ENCODE measurements at places on chromosomes 1 and 21.

DNA sequence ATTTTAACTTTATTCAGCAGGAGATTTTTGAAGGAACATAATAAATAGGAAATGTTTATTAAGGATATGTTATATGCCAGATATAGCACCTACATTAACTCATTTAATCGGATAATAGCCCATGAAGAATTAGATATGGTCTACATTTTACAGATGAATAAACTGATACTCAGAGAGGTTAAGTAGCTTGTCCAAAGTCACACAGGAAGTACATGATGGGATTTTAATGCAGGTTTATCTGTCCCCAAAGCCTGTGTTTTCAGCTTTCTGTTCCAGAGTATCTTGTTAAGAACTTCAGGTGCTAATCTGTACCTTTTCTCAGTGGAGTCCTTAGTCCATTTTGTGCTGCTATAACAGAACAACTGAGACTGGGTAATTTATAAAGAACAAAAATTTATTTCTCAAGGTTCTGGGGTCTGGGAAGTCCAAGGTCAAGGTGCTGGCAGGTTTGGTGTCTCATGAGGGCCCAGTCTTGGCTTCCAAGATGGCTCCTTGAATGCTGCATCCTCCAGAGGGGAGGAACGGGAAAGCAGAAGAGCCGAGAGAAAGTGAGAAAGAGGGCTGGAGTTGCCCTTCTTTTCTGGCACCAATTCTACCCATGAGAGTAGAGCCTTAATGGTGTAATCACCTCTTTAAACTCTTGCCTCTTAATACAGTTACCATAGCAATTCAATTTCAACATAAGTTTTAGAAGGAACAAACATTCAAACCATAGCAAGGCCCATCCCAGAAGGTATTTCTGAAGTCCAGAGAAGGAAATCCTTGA lies 17.3 kb downstream of the C1orf21 start:
- no peak for DNase-seq

DNA sequence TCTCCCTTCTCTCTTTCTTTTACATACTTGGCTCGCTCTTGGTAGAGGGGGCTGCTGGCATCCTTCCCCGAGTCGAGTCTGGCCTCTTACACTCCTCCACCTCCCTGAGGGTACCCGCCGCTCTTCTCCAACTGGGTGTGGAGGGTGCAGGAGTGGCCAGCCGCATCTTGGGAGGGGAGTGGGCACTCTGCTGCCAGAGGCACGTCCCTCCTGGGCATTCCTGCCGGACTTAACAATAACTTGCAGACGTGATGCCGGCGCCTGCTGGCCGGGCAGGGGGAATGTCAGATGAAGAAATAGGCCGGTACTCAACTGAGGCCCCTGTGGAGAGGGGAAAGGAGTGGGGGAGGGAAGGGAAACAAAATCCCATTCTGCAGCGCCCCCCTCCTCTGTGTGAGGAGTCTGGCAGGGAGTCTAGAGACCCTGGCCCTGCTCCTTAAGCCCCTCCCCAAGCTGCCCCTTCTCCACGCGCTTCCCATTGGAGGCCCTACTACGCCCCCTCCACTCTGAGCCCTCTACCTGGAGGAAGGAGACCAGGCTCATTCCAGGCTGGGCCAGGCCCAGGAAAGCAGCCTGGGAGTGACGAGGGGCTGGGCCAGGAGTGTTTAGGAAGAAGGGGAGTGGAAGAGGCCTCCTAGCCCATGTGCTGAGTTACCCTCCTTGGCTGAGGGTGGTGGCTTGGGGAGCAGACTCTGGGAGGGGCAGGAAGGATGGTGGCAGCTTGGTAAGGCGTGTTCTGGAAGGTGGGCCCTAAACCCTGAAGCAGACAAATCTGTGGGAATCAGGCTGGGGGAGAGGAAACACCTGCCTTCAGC lies 1.8 kb downstream of the ATP2B4 start:
- DNase-seq, result no peak

DNA sequence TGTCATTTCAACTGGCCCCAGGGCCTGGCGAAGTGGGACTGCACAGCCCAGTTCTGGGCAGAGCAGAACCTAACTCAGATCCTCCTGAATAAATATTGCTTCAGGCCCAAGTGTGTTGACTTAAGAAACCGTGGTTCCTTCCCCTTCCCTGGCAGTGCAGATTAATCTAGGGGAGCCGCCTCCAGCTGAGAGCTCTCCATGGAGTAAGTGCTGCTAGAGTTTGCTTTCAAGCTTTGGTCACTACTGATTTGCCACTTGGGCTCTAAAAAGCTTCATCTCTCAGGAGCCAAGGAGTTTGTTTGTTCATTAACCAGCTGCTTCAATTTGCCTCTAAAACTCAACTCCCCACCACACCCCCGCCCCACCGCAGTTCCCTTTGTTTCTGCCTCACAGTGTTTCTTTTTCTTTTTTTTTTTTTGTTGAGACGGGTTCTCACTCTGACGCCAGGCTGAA lies 112.1 kb downstream of the DTL start:
- no peak for DNase-seq

GRCh38 chr1:90133133-90133532 lies 138.2 kb downstream of the ZNF326 start:
- DNase-seq, result no peak

GRCh38 chr1:3192825-3193224 lies 123.8 kb downstream of the PRDM16 start:
- DNase-seq, result no peak

GRCh38 chr1:118147522-118147921 lies 37.5 kb downstream of the SPAG17 start:
- peak; percentile 75 for DNase-seq

- no peak for DNase-seq
Observed at GRCh38 chr1:237229333-237229732, 187.3 kb downstream of the RYR2 start.

DNA sequence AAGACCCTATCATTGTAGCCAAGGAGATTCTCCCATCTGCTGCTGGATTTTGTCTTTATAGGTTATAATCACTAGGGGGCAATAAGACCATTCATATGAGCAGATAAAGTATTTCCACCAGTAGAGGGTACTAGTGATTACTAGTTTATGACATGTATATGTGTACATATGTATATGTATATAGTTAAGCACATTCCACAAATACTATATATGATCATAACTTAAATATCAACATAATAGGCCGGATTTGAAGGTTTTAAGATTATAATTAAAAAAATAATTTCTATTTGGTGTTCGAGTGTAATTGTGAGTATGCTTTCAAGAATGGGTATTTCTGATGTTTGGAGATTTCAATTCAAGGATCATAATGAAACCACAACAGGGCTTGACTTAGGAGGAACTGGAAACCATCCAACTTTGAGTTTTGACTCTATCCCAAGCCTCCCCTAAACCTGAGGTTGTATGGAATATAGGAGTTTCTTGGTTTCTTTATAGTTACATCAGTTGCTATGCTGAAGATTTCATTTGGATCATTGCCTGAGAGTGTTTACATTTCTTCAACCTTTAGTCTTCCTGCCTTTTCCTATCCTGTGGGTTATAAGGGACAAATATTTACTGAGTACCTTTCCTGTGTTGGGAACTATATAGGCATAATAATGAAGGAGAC lies 16.9 kb downstream of the TCEANC2 start:
- no peak for DNase-seq

- no peak for DNase-seq
Observed at GRCh38 chr1:232667778-232668165, 37.8 kb upstream of the SIPA1L2 start.

DNA sequence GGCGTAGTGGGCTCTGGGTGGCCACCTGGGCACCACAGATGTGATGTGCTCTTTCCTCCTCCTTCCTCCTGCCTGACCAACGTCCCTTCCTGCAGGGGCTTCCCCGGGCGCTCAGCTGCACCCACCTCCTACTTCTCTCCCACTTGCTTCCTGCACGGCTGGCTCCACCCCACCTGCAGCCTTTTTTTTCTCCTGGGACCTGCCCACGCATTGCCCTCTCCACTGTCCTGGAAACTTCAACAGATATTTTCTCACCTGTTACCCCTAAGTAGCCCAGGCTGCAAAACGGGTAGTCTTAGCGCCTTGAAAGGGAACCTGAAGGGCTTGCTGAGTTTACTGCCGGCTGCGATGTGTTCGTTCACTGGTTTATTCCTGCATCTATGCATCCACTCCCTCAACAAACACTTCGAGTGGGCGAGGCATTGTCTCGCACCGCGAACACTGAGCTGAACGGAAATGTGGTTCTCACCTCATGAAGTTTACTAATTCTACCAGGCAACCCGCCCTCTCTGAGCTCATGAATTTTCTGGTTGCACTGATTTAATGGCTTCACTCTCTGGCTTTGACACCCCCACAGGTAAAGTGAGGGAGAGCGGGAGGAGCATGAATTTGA lies 23.6 kb downstream of the ZBTB18 start:
- no peak for DNase-seq

GRCh38 chr1:209421978-209422680 lies 161.4 kb upstream of the CAMK1G start:
- DNase-seq, result no peak

GRCh38 chr1:211339631-211340041 lies 13.0 kb downstream of the TRAF5 start:
- DNase-seq, result no peak

GRCh38 chr1:61202854-61203598 lies 120.7 kb downstream of the NFIA start:
- no peak for DNase-seq

GRCh38 chr1:115241309-115241708 lies 96.7 kb downstream of the NGF start:
- no peak for DNase-seq

GRCh38 chr1:10727751-10728232 lies 68.7 kb downstream of the CASZ1 start:
- no peak for DNase-seq

GRCh38 chr1:80882553-80882952 lies 918.2 kb upstream of the ADGRL2 start:
- DNase-seq, result no peak

DNA sequence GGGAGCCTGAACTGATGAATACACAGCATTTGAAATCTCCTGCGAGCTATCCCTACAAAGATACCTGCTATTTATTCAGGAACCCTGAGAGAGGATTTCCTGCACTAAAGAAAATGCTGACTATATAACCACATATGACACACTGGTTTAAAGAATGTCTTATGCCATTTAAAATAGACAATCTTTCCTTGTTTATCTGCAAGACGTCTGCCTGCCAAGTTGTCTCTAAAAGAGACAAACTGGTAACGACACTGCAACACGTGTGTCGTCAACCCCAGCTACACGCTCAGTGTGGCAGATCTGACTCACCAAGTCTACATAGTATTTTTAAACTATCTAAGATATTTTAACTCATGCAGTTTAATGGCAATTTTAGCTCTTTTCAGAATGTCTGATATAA lies 42.7 kb downstream of the APP start:
- no peak for DNase-seq

GRCh38 chr1:248926401-248927182 lies 20.6 kb downstream of the PGBD2 start:
- DNase-seq, result peak; percentile 23

DNA sequence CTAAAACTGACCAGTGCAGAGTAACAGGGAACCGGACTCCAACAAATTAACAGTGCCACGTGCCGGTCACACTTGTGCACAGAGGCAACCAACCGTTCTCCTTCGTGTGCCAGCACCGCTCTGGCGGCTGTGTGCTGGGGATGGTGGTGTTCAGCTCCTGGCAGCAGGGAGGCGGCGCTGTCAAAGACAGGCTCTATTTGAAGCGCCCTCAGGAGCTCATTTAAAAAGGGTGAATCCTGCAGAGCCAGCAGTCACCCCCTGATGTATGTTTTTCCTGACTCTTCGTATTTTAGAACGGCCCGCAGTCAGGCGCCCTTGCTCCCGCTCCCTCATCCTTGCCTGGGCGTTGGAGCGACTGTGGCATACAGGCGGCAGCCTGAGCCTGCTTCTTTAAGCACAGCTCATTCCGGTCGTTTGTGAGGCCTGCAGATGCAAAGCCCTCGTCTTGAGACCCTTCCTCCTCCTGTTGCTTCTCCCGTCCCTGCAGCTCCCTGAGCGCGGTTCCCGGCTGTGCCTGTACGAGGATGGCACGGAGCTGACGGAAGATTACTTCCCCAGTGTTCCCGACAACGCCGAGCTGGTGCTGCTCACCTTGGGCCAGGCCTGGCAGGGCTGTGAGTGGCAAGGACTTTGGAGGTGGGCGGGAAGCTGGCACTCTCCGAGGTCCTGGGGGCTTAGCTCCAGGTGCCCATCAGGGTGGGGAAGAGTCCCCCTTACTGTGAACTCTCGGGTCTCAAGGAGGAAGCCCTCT lies 1.1 kb downstream of the DFFB start:
- DNase-seq, result no peak

DNA sequence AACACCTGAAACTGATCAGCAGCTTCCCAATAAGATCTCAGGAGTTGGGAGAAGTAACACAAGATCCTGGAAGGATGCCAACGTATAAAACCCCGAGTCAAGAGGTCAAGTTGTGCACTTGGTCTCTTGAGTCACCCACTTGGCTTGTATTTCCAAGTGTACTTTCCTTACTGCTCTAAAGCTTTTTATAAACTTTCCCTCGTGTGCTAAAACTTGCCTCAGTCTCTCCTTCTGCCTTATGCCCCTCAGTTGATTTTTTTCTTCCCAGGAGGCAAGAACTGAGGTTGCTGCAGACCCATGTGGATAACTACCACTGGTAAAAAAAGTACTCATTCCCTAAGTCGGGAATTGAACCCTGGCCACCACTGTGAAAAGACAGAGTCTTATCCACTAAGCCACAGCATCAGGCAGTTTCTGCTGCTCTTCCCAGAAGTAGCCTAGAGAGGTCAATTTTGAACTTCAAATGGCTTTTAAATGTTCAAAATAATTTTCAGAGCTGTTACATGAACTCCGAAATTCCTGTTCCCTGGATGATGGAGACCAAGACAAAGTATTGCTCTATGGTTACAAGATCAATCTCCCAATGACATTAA lies 28.9 kb downstream of the ITLN2 start:
- no peak for DNase-seq

DNA sequence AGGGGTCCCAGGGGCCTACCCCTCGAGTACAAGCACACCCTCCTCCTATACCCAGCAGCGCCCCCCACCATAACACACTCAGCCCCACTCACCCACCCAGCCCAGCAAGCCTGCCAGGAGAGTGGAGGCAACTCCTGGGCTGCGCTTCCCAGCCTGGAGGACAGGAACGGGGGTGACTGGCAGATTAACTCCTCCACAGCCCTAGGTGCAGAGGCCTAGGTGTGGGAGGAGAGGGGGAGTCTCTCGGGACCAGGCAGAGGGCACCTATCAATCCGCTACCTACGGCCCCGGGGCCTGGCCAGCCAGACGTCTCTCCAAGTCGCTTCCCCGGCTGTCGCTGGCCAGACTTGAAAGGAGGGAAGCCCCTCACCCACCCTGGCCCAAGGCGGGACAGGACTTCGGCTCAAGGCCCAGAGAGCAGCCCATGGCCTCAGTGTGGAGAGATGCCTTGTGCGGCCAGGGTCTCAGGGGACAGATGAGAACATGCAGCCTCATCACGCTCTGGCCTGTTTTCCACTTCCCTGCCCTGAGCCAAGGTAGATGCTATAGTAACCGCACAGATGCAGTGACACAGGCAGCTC lies 24.9 kb downstream of the MATN1 start:
- DNase-seq, result no peak

DNA sequence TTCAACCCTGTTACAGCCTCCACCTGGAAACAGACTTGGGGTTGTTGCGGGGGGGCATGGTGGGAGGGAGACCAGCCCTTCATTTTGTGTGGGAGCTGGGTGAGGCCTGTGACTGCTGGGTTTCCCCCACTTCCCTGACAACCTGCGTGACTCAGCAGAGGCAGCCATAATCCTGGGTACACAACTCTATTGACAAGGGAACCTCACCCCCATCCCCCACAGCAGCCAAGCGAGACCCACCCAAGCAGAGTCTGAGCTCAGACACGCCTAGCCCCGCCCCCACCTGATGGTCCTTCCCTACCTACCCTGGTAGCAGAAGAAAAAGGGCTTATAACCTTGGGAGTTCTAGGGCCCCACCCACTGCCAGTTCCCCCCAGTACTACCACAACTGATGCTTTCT lies 8.0 kb upstream of the CCDC190 start:
- no peak for DNase-seq

Data from AG04449 (cell line).